ENCODE measurements at places on chromosomes 3 and 15.
A peak's percentile ranks its signal among the peaks of the same experiment; 100 is the strongest.

DNA sequence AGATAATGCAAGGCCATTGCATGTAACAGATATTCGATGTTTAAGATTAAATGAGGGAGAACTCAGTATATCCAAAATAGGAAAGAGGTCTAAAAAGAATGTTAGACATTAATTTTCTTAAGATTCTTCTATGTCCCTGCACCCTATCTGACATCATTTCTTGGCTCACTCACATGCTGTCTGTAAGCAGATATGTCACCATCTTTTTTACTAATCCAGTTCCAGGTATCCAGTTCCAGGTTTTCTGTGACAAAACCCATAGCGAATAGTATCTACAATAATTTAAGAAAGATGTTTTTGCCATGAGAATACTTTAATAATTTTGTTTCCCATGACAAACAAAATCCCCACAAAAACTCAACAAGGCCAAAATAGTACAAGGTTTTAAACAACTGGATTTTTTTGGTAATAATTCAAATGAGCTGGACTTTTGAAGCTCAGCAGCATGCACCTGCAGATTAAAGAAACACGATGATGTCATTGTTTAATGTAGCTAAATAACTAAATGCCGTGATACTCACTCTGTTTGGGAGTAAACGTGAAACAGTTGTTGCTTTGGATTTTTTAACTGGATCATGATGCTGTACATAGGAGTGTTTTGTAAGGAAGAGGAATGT, 867.6 kb downstream of the EPHA3 start:
- no peak for DNase-seq

- DNase-seq = peak; percentile 95
These were observed 16.8 kb downstream of the ATG7 start for GRCh38 chr3:11288786-11289637.

DNA sequence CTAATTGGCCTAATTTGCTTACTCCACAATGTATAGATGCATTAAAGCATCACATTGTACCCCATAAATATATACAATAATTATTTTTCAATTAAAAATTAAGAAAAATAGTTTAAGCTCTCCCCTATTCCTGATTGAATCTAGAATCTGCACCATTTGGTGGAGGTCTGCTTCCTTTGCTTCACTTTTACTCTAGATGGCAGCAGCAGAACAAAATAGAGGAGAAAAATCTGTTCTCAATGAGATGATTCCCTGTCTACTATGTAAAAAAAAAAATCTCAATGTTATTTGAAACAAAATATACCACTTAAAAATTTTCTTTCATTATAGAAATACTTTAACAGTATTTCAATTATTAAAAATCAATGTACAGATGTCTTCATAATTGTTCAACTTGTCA, 109.6 kb upstream of the FXR1 start:
- DNase-seq = peak; percentile 33

DNA sequence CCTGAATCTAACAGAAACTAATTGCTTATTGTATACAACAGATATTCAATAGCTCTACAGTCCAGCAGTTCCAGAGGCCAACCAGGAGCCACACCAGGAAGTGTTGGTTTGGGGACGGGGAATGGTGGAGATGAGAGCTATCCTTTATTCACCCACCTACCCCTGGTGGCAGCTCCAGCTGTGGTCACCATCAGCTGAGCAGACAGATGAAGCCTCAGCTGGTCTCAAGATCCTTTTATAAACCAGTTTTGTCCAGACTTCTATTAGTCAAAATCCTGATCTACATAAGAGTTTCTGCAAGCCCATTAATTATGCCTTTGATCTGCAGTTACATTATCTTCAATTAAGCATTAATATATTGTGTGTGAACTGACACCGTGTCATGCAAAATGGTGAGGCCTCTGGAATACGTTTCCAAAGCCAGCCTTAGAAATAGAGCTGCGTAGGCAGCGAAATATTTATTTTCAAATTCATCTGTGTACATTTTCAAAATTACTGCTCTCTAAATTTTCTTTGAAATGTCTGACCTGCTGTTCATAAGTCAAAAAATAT, 488.8 kb downstream of the FOXP1 start:
- no peak for DNase-seq

DNA sequence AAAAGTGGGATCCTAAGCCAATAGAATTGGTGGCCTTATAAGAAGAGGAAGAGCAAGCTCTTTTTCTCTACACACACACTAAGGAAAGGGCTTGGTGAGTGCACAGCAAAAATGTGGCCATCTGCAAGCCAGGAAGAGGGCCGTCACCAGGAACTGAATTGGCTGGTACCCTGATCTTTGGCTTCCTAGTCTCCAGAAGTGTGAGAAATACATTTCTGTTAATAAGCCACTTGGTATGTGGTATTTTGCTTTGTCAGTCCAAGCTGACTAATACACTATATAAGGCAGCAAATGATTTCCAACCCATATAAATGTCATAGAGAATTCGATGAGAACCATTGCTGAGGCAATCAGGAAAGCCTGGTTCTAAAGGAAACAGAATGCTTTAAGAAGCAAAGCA, 816.3 kb upstream of the SEMA6D start:
- DNase-seq = peak; percentile 3

GRCh38 chr3:110773413-110773954, 298.1 kb upstream of the NECTIN3 start:
- peak; percentile 78 for DNase-seq

GRCh38 chr15:98518823-98519561, 129.3 kb upstream of the IGF1R start:
- DNase-seq = peak; percentile 82

DNA sequence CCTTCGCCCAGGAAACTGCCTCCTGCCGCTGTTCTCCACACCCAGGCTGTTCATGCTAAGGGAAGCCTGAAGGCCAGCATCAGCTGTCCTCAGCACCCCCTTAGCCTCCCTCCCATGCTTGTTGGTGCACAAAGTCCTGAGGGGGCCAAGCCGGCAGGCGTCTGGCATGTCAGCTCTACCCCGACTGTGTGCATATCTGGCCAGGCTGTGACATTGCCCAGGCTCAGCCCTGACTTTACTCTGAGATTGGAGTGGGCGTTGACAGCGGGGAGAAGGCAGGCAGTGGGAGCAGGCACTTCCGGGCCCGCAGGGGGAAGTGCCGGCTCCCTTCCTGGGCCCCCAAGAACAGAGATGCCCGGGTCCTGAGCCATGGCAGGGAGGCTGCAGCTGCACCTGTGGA, 492.2 kb downstream of the AGBL1 start:
- no peak for DNase-seq

DNA sequence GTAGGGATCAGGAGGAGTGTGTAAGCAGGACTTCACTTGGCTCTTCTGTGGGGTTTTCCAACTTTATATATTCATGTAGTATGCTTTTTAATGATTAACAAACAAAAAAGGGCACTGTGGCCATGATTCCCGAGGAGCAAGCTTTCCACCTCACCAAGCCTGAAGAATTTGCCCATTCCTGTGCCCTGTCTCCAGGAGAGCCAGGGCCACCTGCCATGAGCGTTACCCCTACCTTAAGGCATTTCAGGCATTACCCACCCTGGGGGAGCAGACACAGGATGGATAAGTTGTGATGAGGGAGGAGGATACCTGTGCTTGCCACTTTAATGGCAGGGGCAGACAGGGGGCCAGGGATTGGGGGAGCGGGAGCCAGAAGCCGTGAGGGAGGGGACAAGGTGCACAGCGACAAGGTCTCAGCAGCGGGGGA, 3.0 kb downstream of the TRPM1 start:
- no peak for DNase-seq

GRCh38 chr3:49498239-49498638, 28.2 kb downstream of the DAG1 start:
- DNase-seq = no peak

Measured in epithelial cell of esophagus (primary cell).